ENCODE measurements at places on chromosomes 4 and X.
A peak's percentile ranks its signal among the peaks of the same experiment; 100 is the strongest.

- no peak for DNase-seq
Observed at GRCh38 chrX:12614266-12614665, 176.9 kb upstream of the PRPS2 start.

DNA sequence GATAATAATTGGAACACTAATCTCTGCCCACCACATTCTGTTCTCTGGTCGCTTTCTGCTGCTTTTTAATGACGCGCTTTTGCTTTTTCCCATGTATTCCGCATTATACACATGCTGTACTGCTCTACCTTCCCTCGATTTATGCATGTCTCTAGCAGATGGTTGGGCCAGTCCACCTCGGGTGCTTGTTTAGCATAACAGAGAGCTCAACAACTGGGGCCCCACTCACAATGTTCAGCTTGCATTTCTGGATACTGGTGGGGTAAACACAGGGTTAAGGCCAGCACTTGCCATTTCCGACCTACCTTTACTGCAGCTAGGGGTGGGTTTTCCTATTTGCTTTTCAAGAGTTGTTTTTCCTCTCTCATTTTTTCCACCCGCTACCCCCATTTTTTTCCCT, 255.8 kb downstream of the SOX3 start:
- DNase-seq: no peak

GRCh38 chr4:17762726-17763125, 18.7 kb downstream of the FAM184B start:
- DNase-seq: peak; percentile 13

DNA sequence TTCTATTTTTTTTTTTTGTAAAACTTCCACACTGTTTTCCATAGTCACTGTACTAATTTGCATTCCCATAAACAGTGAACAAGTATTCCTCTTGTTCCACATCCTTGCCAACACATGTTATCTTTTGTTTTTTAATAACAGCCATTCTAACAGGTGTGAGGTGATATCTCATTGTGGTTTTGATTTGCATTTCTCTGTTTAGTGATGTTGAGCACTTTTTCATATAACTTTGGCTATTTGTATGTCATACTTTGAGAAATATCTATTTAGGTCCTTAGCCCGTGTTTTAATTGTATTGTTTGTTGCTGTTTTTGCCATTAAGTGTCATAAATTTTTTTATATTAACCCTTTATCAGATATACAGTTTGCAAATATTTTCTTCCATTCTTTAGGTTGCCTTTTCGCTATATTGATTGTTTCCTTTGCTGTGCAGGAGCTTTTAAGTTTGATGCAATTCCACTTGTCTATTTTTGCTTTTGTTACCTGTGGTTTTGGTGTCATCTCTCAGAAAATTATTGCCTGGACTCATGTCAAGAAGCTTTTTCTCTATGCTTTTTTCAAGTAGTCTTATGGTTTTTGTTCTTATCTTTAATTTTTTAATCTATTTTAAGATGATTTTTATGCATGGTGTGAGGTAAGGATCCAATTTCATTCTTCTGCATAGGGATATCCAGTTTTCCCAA, 27.9 kb upstream of the NDNF start:
- DNase-seq: no peak

DNA sequence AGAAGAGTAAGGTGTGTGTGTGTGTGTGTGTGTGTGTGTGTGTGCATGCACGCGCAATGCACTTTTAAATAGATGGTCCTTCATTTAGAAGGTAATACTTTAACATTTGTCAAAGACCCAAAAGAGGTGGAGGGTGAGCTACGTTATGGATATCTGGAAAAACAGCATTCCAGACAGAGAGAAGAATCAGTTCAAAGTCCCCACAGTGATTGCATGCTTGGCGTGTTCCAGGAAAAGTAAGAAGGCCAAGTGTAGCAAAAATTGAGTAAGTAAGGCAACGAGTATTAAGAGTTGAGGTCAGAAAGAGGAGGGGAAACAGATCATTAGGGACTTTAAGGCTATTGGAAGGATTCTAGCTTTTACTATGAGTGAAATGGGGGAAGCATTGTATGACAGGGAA, 21.9 kb upstream of the GABRE start:
- DNase-seq: no peak

GRCh38 chr4:121958777-121959176, 6.9 kb upstream of the TRPC3 start:
- DNase-seq: no peak

DNA sequence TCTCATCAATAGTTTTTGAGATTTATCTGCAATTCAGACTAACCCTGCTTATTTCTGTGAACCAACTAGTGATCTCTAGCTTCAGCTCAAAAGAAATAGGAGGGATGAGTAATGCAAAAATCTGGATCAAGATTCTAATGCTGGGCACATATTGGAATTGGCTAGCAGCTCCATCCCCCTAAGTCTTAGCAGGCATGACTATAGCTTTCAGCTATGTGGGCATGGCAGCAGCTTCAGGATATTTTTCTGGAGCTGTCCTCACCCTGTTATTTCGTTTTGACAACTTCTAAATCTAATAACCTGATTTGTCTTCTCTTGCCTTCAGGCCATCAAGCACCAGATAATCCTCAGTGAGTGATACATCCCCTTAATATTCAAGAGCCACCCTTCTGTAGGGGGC, 50.8 kb upstream of the GNPDA2 start:
- DNase-seq: no peak

- DNase-seq: no peak
Observed at GRCh38 chr4:37397505-37397904, 153.0 kb downstream of the NWD2 start.

Measured in fibroblast of skin of abdomen (primary cell).